ENCODE measurements at places on chromosomes 11 and 22. TPM values are rescaled to one million over a fixed set of nuclear protein-coding genes. Genes with fewer than 3 reads are reported as not detected.

Gene GAL3ST3
- total RNA-seq = not detected

Gene OR52N4
- total RNA-seq = not detected

Gene MAP6
- 2.0 TPM for total RNA-seq

Gene MRPL23
- 73.8 TPM for total RNA-seq

Gene OR52E8
- not detected for total RNA-seq

Gene SORL1
- total RNA-seq = 161 TPM

Measured in stomach (tissue), 19 donors.